ENCODE measurements at places on chromosomes 2 and 18.

DNA sequence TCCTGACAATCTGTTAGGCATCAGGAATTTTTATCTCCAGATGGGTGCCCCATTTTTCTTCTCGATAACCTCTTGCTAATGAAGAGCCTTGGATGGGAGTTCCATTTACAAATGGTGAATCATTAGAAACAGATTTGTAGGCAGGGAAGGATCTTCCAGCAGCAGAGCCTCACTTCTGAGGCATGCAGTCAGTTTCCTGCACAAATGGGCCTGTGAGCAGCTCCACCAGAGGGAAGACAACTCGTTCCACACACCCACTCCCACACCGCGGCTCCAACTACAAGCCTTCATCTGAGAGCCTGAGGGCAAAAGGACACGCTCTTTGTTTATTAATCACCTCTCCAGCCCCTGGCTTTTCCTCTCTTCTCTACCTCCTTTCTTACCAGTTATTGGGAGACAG is 108.5 kb downstream of the CTAGE1 start:
- DNase-seq, result no peak

- no peak for DNase-seq
These were observed 1.1 kb downstream of the ID2 start for GRCh38 chr2:8682719-8683667.

DNA sequence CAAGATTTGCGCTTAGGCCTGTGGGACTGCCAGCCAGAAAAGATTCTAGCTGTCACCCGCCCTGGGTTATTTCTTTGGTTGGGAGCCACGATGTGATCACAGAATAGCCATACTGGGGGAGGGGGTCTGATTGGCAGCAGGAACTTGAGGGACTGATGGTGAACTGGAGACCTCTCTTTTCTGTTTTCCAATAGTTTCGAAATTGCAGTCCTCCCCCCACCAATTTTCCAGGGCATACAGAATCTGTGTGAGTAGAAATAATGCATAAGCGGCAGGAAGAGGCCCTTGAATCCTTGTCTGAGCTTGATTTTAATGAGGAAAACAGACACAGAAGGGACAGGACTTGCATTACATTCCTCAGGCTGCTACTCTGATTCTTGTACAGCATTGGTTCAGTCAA is 2.2 kb upstream of the POLR2D start:
- no peak for DNase-seq

GRCh38 chr2:196242131-196242620 is 70.8 kb upstream of the STK17B start:
- DNase-seq, result no peak

- DNase-seq, result no peak
These were observed 27.4 kb upstream of the MC5R start for GRCh38 chr18:13796515-13796914.

DNA sequence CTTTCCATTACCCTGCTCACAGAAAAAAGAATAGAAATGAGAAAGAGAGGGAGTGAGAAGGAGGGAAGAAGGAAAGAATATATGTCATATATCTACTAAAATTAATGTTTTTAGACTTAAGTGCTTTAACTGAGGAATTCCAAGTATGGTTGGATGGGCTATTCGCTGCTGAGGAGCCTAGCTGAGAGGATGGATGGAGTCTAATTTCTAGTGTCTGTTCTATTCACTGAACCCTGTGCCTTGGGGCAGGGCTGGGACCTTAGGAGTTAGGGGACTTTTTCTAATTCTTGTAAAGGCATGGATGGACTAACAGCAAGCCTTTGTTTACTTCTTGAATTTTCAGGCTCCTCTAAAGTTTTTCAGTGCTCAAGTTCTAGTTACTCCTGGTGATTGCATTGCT is 109.8 kb downstream of the PTRHD1 start:
- DNase-seq, result no peak

Measured in heart left ventricle (tissue), 16 donors.